NCI-H510A treated with DMSO at 0.1 percent for 48 hours (cell line): ENCODE measurements at places on chromosomes 2 and 18.

DNA sequence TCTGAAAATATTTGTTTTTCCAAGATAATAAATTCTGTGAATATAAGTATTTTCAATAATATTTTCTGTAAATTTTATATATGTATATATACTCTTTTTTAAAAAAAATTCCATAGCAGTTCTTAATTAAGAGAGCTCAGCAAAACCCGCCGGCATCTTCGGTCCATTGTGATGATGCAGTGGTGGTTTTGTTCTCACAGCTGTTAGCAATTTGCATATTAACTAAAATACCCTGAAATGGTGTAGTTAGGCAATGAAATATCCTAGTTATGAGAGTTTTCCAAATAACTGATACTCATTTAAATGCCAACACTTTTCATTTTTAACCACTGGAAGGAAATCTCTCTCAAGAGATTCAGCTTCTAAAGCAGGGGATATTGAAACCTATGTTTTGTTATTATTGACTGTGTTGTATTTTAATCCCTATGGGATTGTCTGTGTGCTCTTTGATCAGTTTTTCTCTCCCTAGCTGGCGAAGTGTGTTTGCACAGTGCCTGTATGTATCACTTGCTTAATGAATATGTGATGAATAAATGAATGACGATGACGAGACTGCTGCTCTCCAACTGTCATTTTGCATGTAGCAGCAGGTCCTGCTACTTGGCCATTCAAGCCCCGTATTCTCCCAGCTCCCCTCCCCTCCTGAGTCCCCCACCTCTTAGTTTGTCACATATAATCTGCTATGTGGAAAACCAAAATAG is 42.4 kb downstream of the PSMG2 start:
- DNase-seq = no peak

- DNase-seq = no peak
These were observed 3.4 kb upstream of the ASNSD1 start for GRCh38 chr2:189657867-189658266.

GRCh38 chr2:172228177-172228808 is 125.6 kb upstream of the DLX2 start:
- DNase-seq = no peak

DNA sequence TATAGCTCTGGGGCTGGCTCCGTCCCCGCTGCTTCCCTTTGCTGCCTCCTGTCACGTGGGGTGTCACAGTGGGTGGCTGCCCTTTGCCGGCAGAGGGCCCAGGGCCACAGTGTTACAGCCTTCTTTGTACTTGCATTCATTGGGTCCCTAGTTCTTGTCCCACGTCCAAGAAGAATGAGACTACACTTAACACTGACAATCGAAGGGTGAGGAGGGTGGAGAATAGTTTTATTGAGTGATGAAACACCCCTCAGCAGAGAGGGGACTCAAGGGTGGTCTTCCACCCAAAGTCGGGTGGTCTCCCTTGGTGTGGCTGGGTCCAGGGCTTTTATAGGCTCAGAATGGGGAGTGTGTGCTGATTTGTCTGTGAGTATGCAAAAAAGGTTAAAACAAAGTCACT is 1.9 kb downstream of the ATG4B start:
- DNase-seq = no peak

DNA sequence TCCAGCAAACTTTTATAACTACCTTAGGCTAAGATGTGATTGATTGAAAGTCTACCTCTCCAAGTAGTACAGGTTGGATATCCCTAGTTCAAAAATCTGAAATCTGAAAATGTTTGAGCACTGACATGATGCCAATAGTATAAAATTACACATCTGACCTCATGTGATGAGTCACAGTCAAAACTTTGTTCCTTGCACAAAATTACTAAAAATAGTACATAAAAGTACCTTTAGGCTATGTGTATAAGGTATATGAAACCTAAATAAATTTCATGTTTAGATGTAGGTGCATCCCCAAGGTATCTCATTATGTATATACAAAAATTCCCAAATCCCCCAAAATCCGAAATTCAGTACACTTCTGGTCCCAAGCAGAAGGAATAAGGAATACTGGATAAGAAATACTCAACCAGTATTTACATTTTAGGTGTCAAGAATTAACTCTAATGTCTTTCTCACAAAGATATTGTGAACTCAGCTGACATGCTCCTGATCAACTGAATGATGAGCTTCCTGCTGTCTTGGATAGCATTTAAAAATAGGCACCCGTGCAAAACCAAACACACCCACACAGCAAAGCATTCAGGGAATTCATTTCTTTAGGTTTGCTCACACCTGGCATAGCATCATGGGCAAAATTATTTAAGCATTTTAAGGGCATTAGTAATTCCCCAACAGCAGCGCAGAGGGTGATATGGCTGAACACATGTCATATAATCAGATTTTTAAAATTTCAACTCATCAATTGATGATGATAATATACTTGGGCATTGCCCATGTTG is 497.4 kb upstream of the MEIS1 start:
- DNase-seq = no peak
